ENCODE measurements at places on chromosomes 4 and X. TPM values are rescaled to one million over a fixed set of nuclear protein-coding genes. Genes with fewer than 3 reads are reported as not detected.

PROM1 gene
- total RNA-seq = not detected

VCX3A gene
- total RNA-seq = not detected

GLOD5 gene
- not detected for total RNA-seq

GPRASP3 gene
- total RNA-seq = 2.5 TPM

ARHGAP24 gene
- 14.5 TPM for total RNA-seq

CITED1 gene
- 0.53 TPM for total RNA-seq

HPGD gene
- total RNA-seq = not detected

APLN gene
- not detected for total RNA-seq

Measured in myometrial cell (primary cell).